Frontal cortex (tissue), 4 donors: ENCODE measurements at places on chromosomes 11 and 22. TPM values are rescaled to one million over a fixed set of nuclear protein-coding genes. Genes with fewer than 3 reads are reported as not detected.

DNA sequence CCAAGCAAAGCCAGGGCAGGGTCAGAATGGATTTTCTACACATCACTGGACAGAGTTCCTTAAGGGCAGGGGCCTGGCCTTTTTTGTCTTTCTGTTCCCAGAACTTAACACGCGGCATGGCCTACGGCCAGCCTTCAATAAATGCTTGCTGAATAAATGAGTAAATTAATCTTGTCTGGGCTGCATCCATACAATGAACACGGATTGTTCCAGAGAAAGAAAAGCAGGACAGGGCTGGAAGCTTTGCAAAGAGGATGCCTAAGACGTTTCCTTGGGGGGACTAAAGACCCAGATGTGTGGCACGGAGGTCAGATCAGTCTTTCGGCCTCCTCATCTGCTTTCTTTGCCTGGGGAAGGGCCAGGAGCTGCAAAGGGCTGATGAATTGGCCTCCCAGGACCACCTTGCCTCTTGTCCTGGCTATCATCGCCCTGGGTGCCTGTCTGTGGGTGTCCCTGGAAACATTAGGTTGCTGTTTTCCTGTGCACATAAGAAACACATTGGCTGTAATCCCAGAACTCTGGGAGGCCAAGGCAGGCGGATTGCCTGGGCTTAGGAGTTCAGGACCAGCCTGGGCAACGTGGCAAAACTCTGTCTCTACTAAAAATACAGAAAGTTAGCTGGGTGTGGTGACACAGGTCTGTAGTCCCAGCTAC lies 20.8 kb upstream of the RFPL3 start:
- DNase-seq = no peak

Gene FAM181B
- total RNA-seq = 13.0 TPM

Gene ACER3
- total RNA-seq = 14.7 TPM

Gene NFRKB
- total RNA-seq = 17.5 TPM

Gene KCNA4
- 11.0 TPM for total RNA-seq
